ENCODE measurements at places on chromosomes 2 and 18.

DNA sequence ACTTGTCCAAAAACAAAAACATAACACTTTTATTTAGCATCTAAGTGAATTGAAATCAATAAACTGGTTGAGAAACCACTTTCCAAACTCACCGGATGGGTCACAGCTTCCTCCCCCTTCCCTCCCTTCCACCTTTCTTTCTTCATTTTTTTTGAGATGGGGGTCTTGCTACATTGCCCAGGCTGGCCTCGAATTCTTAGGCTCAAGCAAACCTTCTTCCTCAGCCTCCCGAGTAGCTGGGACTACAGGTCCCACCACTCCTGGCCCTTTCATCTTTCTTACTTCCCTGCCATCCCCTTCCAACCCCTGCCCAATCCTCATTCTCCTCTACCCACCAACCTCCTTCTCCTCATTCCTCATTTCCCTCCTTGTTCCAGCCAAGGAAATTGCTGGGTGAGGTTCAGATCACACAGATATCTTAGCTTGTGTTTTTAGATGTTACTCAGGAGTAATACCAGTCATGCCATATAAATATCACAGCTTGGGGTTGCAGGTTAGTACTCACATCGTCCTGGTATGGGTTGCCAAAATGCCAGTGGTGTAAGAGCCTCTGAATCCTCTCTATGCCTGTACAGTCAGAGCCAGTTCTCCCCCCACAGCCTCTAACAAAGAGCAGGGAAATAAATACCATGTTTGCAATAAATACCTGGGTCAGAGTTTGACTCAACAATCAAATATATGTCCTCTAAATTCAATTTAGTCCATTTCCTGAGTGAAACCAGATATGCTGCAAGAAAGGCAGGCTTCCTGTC lies 132.7 kb upstream of the NDUFV2 start:
- DNase-seq, result no peak

- no peak for DNase-seq
These were observed 308.2 kb downstream of the FBXO15 start for GRCh38 chr18:73839441-73839840.

DNA sequence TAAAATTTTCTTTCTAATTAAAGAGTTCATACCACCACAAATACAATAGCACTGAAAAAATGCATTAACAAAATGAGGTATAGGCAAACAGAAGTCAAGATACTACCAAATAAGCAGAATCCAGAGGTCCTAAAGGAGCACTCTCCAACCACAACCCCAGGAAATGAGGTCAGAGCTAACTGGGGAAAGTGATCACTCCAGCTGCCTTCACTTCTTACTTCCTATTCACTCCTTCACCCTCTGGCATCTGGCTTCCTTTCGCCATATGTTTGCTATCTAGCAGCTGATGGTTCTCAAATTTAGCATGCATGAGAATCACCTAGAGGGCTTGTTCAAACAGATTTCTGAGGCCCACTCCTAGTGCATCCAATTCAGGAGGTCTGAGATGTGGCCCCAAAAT lies 212.6 kb upstream of the ACVR2A start:
- no peak for DNase-seq

GRCh38 chr18:31746396-31746795 lies 14.3 kb downstream of the SLC25A52 start:
- no peak for DNase-seq

DNA sequence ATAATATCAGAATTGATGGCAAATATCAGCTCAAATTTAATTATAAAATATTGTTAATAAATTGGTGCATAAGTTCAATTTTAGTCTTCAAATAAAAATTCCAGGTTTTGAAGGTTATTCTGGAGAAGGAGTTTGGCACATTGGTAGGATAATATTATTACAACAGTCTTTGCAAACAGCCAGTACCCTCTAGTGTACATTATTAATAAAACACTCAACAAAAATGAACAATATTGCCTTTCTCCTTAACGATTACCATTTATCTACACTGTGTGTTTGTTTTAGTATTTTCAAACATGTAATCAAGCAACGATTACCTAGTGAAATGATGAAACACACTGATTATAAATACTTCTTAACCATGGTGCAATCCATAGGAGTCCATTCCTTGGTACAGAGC lies 334.0 kb upstream of the FSIP2 start:
- DNase-seq, result no peak

- no peak for DNase-seq
These were observed 58.4 kb upstream of the PGAP1 start for GRCh38 chr2:196984903-196985302.

GRCh38 chr2:108640731-108641130 lies 78.6 kb upstream of the RANBP2 start:
- DNase-seq, result no peak

DNA sequence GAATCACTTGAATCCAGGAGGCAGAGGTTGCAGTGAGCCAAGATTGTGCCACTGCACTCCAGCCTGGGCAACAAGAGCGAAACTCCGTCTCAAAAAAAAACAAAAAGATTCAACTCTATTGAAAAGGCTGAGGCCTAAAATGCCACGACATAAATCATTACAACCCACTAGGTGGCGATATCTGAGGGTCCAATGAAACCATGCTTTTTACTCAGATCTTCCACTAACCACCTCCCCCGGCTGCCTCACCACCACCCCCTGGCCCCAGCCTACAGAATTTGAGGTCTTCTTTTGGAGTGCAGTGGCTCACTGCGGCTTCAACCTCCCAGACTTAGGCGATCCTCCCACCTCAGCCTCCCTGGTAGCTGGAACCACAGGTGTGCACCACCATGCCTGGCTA lies 57.5 kb downstream of the AP1S3 start:
- DNase-seq, result no peak

DNA sequence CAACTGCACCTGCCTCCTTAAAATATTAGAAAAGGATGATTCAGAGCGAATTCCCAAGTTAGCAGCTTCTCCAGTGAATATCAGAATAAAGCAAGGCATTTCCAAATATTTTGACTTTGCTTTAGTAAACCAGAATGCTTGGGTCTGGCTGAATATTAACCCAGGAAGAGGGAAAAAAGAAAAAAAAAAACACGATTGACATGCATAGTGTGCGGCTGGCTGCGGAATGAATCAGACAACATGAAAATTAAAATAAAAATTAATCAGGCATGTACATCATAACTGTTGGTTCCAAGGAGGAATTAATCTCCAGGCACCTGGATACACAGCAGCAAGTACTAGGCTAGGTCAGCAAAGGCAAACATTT lies 105.8 kb upstream of the NCKAP5 start:
- no peak for DNase-seq

DNA sequence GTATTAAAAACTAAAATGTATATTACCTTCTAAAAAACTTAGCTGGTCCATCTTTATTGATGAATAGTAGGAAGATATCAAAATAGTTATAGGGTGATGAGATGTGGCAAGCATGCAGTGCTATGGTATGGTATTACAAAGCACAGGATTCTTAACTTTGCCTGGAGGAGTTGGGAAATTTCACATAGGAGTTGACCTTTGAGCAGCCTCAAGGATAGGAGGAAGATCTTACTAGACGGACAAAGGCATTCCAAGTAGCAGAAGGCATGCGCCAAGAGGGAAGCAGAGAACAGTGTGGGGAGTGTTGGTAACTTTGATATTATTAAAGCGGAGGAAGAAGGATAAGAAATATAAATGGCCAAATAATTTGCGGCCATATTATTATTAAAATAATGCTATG lies 60.0 kb downstream of the TTC21B start:
- DNase-seq, result no peak

DNA sequence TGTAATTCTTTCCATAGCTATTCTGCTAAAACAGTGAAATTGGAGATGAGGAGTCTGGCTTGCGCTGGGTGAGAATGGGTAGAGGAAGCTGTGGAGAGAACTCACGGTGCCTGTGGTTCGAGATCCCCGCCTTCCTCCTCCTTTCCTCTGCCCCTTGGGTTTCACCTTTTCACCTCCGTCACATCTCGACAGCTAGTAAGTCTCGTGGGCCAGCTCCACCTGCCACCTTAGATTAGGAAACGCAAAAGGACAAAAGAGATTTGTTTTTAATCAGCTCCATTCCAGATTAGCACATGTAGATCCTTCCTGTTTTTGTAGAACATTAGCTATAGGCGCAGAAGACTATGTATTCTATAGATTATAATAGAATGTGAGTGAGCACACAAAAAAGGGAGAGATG lies 20.6 kb downstream of the TRIB2 start:
- DNase-seq, result no peak

All from NCI-H1105 treated with DMSO at 0.1 percent for 48 hours (cell line).